ENCODE measurements at places on chromosomes 12 and 14.

GRCh38 chr14:34266344-34266743 lies 195.7 kb downstream of the SPTSSA start:
- DNase-seq, result no peak

DNA sequence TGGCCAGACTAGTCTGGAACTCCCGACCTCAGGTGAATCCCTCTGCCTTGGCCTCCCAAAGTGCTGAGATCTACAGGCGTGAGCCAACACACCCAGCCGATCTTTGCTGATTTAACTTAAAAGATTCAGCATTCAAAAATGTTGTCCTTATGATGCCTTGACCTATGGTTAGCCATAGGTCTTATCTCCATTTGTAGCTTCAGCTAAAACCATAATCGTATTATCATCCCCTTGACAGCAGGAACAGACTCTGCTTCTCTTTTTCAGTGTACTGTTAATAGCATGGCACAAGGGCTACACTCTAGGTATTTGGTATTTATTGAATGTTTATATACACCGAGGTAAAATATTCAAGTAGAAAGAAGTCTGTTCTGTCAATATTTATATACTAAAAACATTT lies 15.3 kb downstream of the CCDC62 start:
- DNase-seq, result no peak

DNA sequence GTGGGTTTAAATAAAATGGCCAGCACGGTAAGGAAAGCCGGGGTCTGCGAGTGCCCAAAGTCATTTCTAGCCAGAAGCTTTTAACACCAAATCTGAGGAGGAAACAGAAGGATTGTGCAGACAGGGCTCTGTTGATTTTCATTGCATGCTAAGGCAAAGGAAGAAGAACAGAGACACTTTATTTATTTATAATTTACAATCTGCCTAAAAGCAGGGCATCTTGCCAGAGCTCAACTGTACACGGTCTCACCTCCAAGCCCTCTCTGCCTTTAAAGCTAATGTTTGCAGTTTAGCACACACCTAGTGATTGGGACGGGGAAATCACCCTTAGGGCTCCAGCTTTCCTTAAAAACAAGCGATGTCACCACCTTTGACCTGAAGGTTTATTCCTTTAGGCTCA lies 4.0 kb downstream of the KCNA5 start:
- DNase-seq, result no peak

DNA sequence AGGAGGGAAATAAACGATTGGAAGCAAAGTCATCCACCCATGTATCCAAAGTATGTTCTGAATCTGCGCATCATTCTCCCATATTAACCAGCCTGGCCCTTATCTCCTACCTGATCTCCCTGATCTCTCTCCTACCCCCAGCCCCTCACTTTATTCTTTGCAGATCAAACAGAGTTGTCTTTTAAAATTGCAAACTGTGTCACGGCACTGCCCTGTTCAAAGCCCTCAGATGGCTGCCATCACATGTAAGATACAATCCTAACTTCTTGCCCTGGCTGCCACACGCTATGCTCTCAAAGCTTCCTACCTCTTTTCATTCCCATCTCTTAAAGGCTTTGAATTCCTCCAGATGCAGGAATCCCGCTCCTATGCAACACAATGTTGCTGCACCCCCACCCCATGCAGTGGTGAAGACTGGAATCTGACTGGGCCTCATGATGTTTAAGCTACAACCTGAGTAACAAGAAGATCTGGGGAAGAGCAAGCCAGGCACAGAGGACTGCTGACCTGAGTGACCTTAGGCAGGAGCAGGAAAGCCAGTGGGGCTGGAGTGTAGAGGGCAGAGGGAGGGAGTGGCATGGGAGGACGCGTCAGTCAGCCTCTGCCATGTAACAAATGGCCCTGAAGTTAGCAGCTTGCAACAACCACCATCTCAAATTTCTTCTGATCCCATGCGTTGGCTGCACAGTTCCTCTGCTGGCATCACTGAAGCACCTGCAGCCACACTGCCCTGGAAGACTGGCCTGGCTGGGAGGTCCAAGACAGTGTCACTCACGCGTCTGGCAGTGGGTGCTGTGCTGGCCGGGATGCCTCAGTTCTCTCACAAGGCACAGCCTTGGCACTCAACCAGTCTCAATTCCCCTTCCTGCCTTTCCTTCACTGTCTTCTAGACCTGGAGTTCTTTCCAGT lies 382.8 kb downstream of the BCL11B start:
- no peak for DNase-seq

GRCh38 chr12:115897729-115898128 lies 379.8 kb downstream of the MED13L start:
- DNase-seq, result no peak

DNA sequence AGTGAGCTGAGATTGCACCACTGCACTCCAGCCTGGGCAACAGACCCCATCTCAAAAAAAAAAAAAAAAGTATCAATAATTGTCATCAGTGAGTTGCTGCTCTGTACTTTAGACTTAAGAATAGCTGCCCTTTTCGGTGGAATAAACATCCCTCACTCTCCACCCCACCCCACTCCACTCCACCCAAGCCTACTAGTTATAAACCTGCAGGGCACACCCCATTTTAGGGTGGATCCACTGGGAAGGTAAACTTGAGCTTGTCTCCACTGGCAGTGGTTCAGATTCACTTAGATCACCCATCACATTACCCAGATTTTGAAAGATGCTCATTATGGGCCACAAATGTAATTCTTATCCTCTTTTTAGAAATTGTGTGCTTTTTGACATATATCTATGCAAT lies 106.4 kb downstream of the GPR135 start:
- no peak for DNase-seq

Data from NCI-H226 (cell line).